ENCODE measurements at places on chromosomes 1 and 21.

DNA sequence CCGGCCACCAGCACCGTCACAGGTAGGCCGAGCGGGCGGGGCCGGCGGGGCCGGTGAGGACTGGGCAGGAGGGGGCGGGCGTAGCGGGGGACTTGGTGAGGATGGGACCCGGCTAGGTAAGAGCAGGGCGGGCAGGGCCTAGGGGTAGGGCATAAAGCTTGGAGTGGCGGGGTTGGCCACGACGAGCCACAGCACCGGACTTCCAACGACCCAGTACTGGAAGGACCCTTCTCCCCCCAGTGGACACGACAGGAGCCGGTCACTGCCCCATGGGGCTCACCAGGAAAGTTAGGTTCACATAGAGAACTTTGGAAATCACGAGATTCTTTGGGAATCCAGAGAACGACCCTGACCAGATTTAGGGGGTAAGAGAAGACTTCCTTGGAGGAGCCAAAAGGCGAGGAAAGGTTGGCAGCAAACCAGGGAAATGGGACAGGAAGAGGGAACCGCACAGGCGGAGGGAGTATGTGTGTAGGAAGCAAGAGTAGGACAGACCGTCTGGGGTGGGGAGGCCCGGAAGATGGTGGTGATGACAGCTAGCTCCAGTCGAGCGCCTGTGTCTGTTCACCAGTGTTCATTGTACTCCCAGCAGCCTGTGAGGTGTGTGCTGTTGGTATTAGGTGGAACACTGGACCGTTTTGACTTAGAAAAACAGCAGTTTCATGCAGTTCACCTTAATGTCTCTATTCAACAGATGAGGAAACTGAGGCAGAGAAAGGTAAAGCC lies 20.4 kb downstream of the ZNF362 start:
- DNase-seq = peak; percentile 53

GRCh38 chr1:204672482-204673121 lies 12.9 kb downstream of the LRRN2 start:
- peak; percentile 21 for DNase-seq

GRCh38 chr1:208577381-208577905 lies 333.3 kb upstream of the PLXNA2 start:
- DNase-seq = no peak

DNA sequence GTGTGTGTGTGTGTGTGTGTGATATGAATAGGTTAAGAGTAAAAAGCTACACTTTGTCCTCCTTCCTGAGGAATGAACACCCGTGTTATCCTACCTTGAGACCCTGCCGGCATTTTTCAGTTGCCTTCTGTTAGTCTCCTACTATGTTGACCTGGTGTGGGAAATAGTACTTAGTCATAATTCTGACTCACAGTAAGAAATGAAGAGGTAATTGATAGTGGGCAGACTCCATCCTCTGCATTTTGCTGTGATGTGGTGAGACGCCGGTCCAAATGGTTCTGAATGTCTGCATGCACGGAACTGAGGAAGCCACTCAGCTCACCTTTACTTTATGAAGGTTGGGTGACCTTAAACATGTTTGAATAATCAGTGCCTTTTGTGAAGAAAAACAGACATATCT lies 12.6 kb downstream of the CD101 start:
- DNase-seq = no peak

DNA sequence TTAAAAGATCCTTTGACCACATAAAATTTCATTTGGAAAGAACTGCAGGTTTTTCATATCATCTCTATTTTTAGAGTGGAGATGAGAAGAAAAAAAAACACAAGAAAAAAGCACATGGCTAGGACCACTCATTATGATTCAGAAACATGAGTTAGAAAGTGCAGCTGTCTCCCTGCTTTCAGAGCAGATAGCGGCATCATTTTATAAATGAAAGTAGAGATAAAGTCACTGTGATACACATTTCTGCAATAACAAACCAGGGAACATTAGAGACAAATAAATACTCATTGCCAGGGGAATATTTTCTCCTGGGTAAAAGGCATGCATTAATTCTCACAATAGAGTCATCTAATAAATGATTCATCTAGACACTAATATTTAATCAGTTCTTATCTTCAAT lies 87.5 kb upstream of the PLPPR4 start:
- DNase-seq = no peak

- no peak for DNase-seq
Observed at GRCh38 chr1:199508653-199509052, 518.9 kb upstream of the NR5A2 start.

GRCh38 chr21:34199121-34199910 lies 125.9 kb downstream of the MRPS6 start:
- DNase-seq = peak; percentile 53

GRCh38 chr21:31553926-31554325 lies 105.6 kb upstream of the SOD1 start:
- peak; percentile 55 for DNase-seq

GRCh38 chr1:221724931-221725605 lies 16.8 kb downstream of the DUSP10 start:
- peak; percentile 83 for DNase-seq

- DNase-seq = peak; percentile 76
Observed at GRCh38 chr1:65793359-65793732, 651 bp downstream of the PDE4B start.

DNA sequence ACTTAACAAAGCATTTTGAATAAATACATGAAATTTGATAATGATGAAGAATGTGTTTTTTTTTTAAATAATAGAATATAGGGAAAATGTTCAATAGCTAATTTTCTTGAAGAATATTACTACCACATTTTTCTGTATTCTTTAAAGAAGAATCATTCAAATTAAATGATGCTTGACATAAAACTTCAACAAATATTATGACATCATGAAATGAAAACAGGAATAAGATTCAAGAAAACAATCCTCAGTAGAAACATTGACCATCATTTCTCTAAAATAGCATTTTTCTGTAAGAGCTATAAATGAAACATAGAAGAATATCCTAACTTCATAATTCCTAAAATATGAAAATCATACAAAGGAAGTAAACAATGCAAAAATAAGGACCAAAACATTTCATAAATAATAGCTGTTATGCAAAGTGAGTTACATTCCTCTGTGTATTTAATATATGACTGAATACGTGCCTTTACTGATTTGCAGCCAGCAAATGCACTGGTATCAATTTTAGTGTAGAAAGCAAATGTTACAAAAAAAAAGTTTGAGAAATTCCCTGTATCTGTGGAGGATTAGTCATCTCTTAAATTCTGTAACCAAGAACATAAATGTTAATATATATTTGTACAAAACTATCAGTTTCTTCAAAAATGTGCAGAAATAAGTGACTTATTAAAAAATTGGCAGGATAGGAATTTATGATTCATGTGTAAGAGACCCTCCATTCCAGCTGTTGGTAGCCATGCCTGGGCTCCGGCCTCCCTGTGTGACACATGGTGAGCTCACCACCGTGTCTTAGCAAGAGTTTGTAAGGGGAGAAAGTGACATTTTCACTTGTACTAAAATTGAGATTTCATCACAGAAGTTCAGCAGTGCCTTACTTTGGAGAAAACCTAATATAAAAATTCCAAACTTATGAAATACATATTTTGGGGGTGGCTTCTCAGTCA lies 15.0 kb upstream of the PTPN14 start:
- DNase-seq = no peak

DNA sequence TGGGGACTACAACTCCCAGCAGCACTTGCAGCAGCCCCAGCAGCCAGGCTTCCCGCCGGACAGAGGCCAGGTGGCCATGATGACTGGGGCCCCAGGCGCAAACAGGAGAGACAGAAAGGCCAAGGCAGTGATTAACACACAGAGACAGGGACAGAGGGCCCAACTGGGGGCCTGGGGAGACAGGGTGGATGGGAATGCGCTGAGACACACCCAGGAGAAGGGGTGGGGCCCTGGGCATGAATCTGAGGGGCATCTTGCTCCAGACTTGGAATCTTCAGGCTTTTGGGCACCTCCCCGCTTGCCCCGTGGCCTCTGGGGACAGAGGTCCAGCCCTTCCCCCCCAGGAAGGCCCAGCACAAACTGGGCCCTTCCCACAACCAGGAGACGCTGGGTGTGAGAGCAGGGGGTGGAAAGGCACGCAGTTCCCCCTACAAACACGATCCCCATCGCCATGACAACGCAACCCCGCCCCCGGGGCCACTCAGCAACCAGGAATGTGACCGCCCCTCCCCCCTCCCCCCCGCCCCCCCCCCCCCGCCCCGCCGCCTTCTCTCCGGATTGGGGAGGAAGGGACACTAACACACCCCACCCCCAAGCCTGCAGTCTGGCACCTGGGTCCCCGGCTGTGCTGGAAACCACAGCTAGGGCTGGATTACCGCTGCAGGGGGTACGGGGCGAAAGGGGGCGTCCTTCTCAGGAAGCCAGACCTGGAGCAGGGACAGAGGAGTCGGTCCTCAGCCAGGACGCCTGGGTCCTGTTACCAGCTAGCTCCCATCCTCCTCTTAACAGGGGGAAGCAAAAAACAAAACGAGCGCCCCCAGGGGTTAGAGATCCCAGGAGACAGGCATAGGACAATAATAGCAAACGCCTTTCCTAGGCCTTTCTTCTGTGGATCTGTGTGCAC lies 4.5 kb downstream of the HDGF start:
- peak; percentile 98 for DNase-seq

- no peak for DNase-seq
Observed at GRCh38 chr1:86238226-86238625, 81.7 kb upstream of the COL24A1 start.

GRCh38 chr1:86419277-86419903 lies 4.6 kb upstream of the CLCA2 start:
- DNase-seq = peak; percentile 91

DNA sequence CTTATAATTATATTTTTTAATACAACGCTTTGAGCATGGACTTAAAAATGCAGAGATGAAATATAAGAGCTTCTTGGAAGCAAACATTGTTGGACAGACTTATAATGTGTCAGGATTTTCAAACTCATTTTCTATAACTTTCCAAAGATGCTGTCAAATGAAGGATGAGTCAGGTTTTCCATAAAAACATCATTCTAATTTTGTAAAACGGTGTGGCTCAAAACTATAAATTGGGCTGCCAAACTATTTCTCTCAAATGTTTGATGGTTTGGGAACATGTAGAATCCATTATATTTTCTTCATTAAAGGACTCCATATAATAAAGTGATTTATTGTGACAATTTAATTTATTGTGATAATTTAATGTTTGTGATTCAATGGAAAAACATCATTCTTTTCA lies 511.2 kb downstream of the USP25 start:
- peak; percentile 51 for DNase-seq

DNA sequence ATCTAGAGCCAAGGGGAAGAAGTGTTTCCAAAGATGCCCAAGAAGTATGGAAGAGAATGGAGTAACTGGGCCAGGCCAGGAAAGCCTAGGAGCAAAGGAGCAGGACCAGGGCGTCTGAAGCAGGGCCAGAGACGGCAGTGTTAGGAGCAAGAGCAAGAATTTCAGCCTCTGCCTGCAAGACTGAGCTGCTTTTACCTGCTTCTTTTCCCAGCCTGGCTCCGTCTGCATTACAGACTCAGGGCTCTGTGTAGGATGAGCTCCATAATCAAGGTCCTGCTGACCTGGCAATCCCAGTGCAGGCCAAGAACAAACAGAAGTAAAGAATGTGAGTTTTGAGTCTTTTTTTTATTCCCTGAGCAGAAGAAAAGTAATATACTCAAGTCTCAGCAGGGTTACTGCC lies 10.1 kb downstream of the FMO1 start:
- DNase-seq = no peak

DNA sequence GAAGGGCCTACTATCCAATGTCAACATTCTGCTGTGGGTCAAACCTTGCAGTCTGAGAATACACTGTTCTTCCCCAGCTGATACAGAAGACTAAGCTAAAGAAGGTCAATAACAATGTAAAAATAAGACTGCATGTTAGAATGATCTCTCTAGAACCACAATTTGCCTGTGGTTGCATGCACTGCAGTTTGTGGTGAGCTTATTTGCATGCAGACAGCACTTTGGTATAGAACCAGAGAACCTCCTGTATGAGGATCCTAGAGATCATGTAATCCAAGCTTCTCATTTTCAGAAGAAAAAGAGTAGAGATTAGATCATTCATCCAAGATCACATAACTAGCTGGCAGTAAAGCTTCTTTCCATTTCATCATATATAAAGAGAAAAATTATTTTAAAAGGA lies 15.8 kb downstream of the SYNJ1 start:
- no peak for DNase-seq

DNA sequence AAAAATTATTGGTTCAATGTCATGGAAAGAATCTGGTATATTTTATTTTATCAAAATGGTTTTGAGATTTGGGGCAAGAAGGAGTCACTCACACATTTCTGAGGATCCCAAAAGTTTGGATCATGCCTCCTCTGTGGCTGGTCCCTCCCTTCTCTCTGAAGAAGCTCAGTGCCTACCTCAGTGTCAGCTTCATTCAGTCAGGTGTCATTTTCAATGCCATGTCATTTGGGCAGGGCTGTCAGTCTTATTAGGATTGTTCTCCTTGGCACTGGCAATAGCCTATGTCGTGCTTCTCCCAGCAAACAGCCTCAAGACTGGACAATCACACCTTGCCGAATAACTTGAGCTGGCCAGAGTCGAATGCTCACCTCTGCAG lies 264.5 kb upstream of the CAMK1G start:
- peak; percentile 73 for DNase-seq

DNA sequence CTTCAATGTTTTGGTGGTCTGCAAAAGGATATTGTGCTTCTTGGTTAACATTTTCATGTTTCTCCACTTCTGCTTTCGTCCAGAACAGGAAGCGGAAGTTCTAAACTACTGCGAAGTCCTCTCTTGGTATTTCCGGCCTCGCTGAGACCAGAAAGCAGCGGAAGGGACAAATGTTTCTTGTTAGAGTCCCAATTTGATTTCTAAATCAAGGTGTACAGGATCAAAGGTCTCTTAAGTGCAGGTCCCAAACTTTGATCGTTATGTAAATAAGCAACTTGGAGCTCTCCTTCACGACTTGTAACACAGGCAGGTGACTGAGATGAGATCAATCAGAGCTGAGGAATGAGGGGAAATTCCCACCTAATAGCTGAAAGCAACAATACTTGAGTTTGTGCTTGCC lies 40.1 kb upstream of the HMCN1 start:
- no peak for DNase-seq

DNA sequence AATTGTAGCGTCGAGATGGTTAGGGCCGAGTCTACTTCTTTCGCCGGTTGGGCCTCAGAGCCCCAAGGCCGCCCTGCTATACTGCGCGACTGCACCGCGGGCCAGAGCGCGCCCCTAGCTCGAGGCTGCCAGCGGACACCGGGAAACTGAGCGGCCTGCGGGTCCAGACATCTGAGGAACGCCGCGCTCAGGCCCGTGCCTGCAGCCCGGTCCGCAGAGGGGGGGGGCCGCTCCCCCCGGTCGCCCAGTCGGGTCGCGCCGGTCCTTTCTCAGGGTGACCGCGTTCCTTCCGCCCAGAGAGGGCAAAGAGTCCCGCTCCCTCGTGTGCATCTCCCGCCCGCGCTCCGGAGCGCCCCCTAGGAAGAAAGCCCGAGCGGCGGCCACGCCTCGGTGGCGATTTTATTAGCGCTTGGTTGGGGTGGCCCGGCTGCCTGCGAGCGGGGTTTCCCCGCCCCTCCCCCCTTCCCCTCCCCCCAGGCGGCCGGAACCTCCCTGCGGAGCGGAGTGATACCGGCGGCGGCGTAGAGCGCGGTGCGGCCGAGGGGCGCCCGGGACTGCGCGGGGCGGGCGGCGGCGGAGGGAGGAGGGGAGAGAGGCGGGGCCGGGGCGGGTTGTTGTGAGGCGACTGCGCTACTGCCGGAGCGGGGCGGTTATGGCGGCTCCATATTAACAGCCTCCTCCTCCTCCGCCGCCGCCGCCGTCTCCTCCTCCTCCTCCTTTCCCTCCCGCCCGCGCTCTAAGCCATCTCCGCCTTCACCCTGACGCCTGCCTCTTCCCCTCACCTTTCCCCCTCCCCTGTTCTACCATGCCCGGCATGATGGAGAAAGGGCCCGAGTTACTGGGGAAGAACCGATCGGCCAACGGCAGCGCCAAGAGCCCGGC lies at the start of gene RCOR3:
Gene RCOR3, plus strand, starts transcription at position 611 of the 882 bp plus-strand sequence. Its CDS starts 195 bp downstream, at position 806.
- peak; percentile 95 for DNase-seq

- peak; percentile 34 for DNase-seq
Observed at GRCh38 chr1:150516616-150517015, 1.1 kb downstream of the FALEC start.
